ENCODE measurements at places on chromosomes 16 and 17.

DNA sequence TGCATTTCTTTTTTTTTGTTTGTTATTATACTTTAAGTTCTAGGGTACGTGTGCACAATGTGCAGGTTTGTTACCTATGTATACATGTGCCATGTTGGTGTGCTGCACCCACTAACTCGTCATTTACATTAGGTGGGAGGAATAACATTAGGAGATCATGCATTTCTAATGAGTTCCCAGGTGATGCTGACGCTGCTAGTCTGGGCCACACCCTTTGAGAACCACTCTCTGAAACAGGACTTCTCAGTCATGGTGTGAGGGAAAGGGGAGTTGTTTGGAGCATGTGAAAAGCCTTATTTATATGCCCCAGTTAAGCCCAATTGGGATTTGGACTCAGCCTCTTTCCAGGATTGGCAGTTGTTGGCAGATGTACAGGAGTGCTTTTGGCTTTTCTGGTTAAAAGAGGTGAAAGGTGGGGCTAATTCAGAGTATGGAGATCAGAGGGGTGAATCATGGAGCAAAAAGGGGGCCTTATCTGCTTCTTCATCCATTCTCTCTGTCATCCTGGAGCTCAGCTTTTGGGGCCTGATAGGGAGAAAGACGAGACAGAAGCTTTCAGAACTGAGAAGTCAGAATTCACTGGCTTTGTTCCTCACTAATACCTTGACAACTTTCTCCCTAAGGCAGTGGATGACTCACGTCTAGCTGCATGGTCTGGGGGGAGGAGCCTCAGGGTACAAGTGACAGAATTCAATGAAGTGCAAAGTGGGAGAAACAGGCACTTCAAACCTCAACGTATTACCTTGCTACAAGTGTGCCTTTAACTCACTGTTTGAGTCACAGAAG, 180.0 kb upstream of the CACNG3 start:
- no peak for DNase-seq

DNA sequence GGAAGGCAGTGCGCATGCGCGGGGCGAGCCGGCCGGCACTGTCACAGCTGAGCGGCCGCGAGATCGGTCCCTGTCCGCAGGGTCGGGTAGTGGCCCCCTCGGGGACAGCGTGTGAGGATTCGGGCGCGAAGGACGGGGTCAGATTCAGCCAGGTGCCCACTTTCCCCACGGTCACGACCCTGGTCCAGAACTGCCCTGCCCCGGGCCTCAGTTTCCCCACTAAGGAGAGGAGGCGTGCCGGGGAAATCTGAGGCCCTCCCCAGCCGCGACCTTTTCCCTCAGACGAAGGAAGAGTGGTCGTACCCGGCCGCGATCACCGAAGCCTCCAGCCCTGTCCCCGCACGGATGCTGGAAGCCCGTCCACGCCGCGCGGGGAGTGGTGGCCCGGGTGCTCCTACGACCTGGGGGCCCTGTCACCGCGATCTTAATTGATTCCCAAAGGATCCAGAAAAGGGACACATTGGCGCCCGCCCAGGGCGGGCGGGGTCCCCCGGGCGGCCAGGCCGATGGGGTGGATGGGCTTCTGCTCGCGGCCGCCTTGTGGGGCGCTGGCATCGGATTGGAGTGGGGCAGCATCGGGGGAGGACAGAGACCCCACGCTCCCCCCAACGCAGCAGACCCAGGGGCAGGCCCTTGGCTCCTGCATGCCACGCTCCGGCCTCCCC, 57.7 kb downstream of the SRL start:
- DNase-seq = no peak

DNA sequence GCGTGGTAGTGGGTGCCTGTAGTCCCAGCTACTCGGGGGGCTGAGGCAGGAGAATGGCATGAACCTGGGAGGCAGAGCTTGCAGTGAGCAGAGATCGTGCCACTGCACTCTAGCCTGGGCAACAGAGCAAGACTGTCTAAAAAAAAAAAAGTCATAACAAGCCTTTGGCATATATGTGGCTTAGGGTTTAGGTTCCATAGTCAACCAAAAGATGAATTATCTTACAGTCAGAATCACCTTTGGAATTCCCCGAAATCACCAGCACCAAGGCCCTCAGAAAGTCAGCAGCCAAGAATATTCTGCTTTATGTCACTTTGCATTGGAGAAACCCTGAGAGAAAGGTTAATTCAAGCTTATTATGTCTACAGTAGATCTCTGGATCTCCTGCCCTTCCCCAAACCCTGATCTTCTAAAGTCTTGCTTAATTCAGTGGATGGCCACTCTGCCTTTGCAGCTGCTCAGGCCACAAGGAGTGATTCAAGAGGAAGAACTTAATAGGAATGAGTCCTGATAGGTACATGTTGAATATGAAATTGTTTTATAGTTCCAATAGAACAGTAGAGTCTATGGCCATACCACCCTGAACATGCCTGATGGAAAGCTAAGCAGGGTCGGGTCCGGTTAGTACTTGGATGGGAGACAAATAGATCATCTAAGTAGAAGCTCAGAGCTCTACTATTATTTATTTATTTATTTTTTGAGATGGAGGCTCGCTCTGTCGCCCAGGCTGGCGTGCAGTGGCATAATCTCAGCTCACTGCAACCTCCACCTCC, 196.0 kb upstream of the CACNG5 start:
- DNase-seq = no peak

GRCh38 chr17:10744501-10745000, 14.7 kb upstream of the TMEM220 start:
- DNase-seq = no peak

- DNase-seq = no peak
These were observed 8.0 kb downstream of the AHSP start for GRCh38 chr16:31535737-31536136.

DNA sequence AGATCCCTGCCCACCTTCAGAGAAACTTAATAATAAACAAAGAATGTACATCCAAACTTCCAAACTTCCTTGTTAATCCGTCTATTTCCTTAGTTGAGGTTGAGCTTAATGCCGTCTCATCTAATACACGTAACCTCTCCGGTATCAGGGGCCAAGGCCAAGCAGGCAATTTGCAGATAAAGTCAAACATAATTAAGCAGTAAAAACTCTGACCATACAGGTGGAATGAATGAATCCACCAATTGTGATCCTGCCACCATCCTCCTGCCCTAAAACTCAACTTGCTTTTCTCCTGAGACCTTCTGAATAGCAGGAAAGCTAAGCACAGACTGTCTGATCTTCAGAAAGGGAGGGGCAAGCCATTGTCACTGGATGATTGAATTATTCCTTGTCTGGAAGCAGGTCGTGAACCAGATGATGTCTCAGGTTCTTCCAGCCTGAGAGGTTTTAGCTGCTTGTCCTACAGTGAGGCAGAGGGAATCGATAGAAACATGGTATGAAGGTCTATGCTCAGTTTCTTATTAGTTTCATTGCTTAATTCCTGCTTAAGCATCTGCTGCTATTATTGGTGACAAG, 1111.8 kb upstream of the EEF2KMT start:
- no peak for DNase-seq

GRCh38 chr17:66858226-66859083, 23.5 kb downstream of the CACNG5 start:
- no peak for DNase-seq

DNA sequence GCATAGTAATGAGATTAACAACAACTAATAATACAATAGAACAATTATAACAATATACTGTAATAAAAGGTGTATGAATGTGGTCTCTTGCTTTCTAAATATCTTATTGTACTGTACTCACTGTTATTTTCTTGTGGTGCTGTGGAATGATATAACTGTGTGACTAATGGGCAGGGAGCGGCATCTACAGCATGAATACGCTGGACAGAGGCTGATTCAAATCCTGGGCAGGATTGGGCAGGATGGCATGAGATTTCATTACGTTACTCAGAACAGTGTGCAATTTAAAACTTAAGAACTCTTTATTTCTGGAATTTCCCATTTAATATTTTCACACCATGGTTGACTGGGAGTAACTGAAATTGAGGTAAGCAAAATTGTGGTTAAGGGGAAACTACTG, 1239.8 kb upstream of the GOT2 start:
- no peak for DNase-seq

- DNase-seq = no peak
These were observed 123.5 kb downstream of the CBLN1 start for GRCh38 chr16:49158029-49158642.

GRCh38 chr16:81814751-81815428, 35.8 kb downstream of the PLCG2 start:
- no peak for DNase-seq

- DNase-seq = peak; percentile 27
These were observed 110.4 kb upstream of the HAS3 start for GRCh38 chr16:68995011-68995504.

- no peak for DNase-seq
These were observed 15.3 kb upstream of the SEC14L1 start for GRCh38 chr17:77125432-77125901.

DNA sequence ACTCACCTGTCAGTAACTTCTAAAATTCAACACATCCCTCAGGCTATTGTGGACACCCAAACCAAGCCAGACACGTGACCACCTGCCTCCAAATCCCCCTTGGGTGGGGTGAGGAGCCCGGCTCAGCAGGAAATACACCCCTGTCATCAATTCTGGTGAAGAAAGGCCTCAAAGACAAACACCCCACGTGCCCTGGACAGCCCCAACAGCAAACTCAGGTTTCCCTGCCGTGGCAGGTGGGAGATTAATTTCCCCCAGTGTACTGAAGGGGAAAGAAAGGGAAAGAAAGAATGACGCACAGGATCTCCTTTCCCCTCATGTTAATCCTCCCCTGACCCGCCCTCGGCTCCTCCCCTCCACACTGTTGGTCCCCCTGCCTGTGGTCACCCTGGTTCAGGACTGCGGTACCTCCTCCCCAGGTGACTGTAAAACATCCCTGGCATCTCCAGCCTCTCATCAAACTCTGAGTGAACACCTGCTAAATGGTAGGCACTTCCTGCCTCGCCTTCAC, 98.3 kb downstream of the ZNF423 start:
- DNase-seq = peak; percentile 30

DNA sequence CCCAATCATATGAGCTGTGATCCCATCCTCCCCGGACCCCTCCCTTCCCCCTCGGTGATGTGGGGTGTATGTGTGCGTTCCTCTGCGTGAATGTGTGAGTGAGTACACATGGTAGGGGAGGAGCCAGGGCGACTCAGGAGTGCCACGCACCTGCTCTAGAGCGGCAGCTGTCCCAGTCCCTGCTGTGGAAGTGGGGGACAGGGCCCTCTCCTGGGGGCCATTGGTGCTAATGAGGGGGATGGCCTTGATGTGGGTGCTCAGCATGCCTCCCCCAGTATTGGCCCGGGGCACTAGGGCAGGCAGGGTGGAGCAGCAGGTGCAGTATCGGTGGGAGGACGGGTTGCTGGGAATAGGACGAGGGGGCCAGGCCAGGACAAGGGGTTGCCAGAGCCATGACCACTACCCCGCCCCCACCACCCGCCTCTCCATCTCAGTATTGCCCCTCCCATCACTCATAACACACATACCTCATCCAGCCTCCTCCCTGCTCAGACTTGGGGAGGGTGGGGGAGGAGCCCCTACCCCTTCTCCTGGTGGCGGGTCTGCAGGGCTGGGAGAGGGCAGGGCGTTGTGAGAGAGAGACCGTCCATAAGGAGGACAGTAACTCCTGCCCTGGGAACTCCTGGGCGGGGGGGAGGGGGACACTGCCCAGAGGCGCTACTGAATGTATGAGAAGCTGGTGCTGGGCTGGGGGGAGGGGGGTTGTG, 8.5 kb downstream of the NR1D1 start:
- DNase-seq = no peak

GRCh38 chr17:49035470-49036269, 38.5 kb downstream of the IGF2BP1 start:
- peak; percentile 3 for DNase-seq

GRCh38 chr16:11668623-11669379, 546 bp downstream of the SNN start:
- DNase-seq = no peak

Data from COR-L47 (cell line).